ENCODE measurements at places on chromosomes 7 and 10.

DNA sequence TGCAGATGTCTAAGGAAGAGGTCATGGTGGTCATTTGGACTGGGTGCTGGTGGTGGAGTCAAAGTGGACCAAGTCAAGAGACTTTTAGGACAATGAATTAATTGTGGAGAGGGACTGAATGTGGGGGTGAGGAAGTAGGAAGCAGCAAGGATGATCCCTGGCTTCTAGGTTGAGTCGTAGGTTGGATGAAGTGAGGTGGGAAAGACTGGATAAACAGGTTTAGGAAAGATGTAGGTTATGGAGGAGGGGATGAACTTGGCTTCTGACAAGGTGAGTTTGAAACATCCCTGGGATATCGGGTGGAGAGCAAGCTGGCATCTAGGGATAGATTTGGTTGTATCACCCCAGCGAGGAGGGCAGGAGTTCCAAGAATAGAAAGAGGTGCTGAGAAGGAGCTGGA lies 7.6 kb downstream of the SEMA4G start:
- DNase-seq = no peak

GRCh38 chr10:75294031-75294437 lies 58.3 kb upstream of the COMTD1 start:
- no peak for DNase-seq

- no peak for DNase-seq
Measured at GRCh38 chr7:42868480-42868879, 43.4 kb downstream of the C7orf25 start.

DNA sequence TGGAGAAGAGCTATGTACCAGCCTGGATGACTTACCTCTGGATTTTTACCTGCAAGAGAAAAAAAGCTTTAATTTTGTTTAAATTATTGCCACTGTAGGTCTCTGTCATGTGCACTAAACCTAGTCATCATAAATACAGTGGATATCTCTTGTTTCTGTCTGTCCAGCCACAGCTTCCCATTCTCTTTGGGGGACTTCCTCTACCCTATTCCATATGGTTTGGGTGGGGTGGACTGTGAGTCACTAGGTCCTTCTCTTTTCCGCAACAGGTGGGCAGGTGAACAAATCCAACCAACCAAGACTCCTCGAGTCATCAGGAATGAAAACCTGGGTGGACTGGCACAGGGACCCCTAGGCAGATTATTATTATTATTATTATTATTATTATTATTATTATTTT lies 87.3 kb upstream of the CYTH3 start:
- DNase-seq = no peak

DNA sequence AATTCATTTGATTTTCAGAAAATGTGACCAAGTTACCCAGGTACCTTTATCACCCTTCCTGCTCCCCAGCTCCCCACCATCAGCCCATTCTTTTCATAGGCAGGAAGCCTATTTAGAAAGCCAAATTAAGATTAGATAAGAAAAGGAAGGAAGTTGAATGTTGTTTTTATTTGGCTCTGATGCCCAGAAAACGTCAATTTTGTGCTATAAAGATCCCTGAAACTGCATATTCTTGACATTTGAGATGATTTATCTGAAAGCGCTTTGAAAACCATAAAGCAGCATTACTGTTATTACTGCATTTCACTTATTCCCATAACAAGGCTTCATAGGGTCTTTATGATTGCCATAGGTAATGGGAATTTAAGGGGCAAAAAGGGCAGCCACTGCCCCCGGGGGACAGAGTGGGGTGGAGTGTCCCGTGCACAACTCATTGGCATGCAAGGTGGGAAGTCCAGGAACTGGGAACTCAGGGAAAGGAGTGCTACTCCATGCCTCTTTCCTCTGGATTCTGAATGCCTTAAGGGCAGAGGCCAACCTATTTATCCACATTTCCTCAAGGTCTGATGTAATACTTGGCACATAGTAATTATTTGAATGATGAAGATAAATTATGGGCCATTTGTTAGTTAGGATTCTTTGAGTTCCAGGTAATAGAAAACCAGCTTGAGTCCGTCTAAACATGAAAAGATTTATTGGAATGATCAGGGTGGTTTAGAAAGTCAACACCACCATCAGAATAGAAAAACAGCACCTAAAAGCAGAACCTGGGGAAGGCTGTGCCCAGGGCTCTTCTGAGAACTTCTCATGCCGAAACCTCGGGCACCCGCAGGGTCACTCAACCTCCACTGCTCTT lies 100.6 kb upstream of the ELMO1 start:
- no peak for DNase-seq

GRCh38 chr10:128147064-128147463 lies 20.8 kb upstream of the MKI67 start:
- DNase-seq = no peak
